Tibial nerve (tissue), 4 donors: ENCODE measurements at places on chromosomes 3 and 15. TPM values are rescaled to one million over a fixed set of nuclear protein-coding genes. Genes with fewer than 3 reads are reported as not detected.
A peak's percentile ranks its signal among the peaks of the same experiment; 100 is the strongest.

DNA sequence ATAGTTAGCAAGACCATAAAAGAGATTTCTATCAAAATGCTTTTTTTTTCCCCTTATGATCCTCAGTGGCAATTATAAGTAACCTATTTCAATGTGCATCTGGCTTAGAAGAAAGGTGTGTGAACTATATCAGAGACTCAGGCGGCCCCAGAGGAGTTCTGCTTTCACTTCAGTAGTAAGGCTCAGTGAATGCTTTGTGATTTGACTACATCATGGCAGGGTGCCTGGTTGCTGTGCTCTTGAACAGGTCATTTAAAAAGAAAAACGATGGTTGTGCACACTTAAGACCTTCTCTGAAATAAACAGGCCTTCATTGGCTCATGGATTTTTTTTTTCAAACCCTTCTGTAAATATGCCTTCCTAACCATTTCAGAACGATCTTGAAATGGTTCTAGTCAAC, 400.4 kb upstream of the RARB start:
- H3K27me3 ChIP-seq: no peaks in the 10 kb centered on the region
- no peaks in the 10 kb centered on the region for H3K36me3 ChIP-seq
- no peak overlapping the region for H3K4me3 ChIP-seq
- H3K27ac ChIP-seq: no peak overlapping the region

- no peak overlapping the region for H3K27ac ChIP-seq
- no peak for DNase-seq
- no peaks in the 10 kb centered on the region for H3K27me3 ChIP-seq
- no peak overlapping the region for H3K4me3 ChIP-seq
- H3K36me3 ChIP-seq: peaks cover 100% of the 10 kb centered on the region
These were observed 140.4 kb downstream of the SNRPN start for GRCh38 chr15:25095179-25095578.

GRCh38 chr3:66986406-66986805, 11.7 kb upstream of the KBTBD8 start:
- no peak overlapping the region for H3K27ac ChIP-seq
- no peaks in the 10 kb centered on the region for H3K27me3 ChIP-seq

DNA sequence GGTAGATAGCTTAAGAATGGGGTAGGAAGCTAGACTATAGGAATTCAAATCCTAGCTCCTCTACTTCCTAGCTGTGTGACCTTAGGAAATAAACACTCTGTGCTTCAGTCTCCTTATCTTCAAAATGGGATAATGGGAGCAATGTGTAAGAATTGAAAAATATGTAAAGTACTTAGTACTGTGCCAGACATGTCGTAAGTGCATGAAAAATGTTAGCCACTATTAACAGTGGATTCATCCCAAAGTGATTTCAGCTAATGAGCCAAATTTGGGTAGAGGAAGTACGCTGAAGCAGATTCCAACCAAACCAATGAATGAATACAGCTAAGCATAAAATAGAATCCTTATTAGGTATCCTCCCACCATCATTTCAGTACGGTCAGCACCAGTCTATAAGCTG, 192.1 kb downstream of the RORA start:
- no peaks in the 10 kb centered on the region for H3K27me3 ChIP-seq
- H3K4me3 ChIP-seq: no peak overlapping the region
- H3K27ac ChIP-seq: no peak overlapping the region
- H3K4me1 ChIP-seq: no peaks in the 10 kb centered on the region

GRCh38 chr15:75677465-75678323, 30.0 kb downstream of the SNX33 start:
- H3K27ac ChIP-seq: no peak overlapping the region
- H3K4me3 ChIP-seq: no peak overlapping the region
- H3K36me3 ChIP-seq: peaks cover 2% of the 10 kb centered on the region
- peaks cover 40% of the 10 kb centered on the region for H3K4me1 ChIP-seq
- no peaks in the 10 kb centered on the region for H3K27me3 ChIP-seq
- DNase-seq: no peak

DNA sequence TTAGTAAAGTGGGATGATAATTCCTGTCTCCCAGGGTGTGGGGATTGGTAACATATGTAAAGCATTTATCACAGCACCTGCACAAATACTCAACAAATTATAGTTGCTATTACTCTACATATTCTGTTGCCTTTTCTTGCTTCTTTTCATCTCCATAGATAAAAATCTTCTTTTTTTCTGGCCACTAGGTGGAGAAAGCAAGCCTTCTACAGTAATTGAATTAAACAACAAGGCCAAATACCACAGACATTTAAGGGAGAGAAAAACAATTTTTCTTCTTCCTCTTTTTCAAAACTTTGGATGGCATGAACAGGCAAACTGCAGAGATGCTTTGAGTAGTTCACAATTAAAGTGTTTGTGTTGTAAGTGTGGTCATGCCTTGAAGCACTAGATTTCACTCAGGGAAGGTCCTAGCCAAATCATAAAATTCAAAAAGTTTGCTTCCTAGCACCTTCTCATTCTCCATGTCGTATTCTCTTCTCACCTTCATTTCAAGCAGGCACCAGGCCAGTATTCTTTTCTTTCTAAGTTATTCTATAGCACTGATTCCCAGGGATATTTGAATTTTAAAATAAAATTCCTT, 493.4 kb upstream of the TGFBR2 start:
- peak; percentile 8 for DNase-seq
- no peaks in the 10 kb centered on the region for H3K36me3 ChIP-seq
- no peak overlapping the region for H3K27ac ChIP-seq

GRCh38 chr3:131796111-131796510, 238.7 kb downstream of the CPNE4 start:
- no peaks in the 10 kb centered on the region for H3K4me1 ChIP-seq
- H3K4me3 ChIP-seq: no peak overlapping the region
- H3K27me3 ChIP-seq: no peaks in the 10 kb centered on the region
- no peak for DNase-seq

- no peaks in the 10 kb centered on the region for H3K36me3 ChIP-seq
- no peak overlapping the region for H3K4me3 ChIP-seq
- no peaks in the 10 kb centered on the region for H3K4me1 ChIP-seq
- no peak overlapping the region for H3K27ac ChIP-seq
- no peak for DNase-seq
- H3K27me3 ChIP-seq: no peaks in the 10 kb centered on the region
These were observed 1034.1 kb upstream of the SEMA6D start for GRCh38 chr15:46682969-46683791.

MB21D2 gene
- 7.5 TPM for total RNA-seq

SCAANT1 gene
- total RNA-seq: not detected
